ENCODE measurements at places on chromosomes 2 and 18. TPM values are rescaled to one million over a fixed set of nuclear protein-coding genes. Genes with fewer than 3 reads are reported as not detected.

PROKR1 gene
- 0.06 TPM for polyA plus RNA-seq

C2orf80 gene
- not detected for polyA plus RNA-seq

TRMT61B gene
- 15.0 TPM for polyA plus RNA-seq

DNA sequence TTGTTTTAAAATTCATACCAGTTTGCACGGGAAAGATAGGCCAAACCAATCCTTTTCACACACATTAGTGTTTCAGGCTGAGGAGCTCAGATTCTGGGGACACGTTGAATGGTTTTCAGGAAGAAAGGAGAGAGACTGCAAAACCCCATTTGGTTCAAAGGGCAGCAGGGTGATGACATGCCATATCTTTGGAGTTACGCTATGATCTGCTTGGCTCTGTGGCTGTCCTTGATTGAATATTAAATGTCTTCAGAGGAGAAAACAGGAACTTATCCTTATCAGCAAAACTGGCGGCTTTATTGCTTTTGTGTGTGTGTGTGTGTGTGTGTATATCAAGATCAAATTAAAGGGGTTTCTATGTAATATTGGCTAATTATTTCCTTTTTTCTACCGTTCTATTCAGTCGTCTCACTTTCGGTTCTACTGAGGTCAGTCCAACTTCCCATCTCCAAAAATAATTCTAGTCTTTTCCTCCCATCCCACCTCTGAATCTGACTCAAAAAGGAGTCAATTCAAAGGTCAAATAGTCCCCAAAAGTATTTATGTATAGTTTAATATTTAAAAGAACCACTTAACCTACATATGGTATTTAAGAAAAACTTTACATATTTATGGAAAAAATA, 292.9 kb upstream of the CCDC68 start:
- DNase-seq, result no peak

GRCh38 chr2:196242131-196242620, 70.8 kb upstream of the STK17B start:
- DNase-seq, result no peak

- no peak for DNase-seq
Measured at GRCh38 chr18:45464619-45465018, 150.7 kb upstream of the SLC14A2 start.

GRCh38 chr2:23700627-23701026, 226.3 kb downstream of the ATAD2B start:
- no peak for DNase-seq

- DNase-seq, result no peak
Measured at GRCh38 chr2:133599811-133600210, 31.5 kb upstream of the NCKAP5 start.

- DNase-seq, result no peak
Measured at GRCh38 chr2:27442920-27443282, 720 bp downstream of the KRTCAP3 start.

- DNase-seq, result no peak
Measured at GRCh38 chr2:102100371-102101096, 42.0 kb upstream of the IL1R1 start.

DNA sequence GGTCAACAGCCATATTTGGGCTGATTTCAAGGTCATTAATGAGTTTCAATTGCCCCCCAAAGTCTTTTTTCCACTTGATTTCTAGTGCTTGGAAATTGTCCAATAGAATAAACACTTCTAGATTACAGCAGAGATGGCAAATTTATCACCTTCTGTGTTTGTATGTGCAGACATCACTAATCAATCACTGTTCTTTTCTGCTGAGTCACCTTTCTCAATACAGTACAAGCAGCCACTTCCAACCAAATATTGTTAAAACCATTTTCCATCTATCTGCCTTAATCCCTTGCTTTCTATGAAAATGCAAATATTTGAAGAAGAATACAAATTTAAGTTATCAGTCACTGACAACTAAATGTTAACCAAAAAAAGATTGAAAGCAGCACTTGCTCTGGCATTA, 40.2 kb upstream of the ZNF521 start:
- no peak for DNase-seq

- DNase-seq, result no peak
Measured at GRCh38 chr2:73403237-73403636, 17.6 kb downstream of the ALMS1 start.

Measured in urinary bladder (tissue), 4 donors.